H9 (cell line): ENCODE measurements at places on chromosomes 6 and 20.

DNA sequence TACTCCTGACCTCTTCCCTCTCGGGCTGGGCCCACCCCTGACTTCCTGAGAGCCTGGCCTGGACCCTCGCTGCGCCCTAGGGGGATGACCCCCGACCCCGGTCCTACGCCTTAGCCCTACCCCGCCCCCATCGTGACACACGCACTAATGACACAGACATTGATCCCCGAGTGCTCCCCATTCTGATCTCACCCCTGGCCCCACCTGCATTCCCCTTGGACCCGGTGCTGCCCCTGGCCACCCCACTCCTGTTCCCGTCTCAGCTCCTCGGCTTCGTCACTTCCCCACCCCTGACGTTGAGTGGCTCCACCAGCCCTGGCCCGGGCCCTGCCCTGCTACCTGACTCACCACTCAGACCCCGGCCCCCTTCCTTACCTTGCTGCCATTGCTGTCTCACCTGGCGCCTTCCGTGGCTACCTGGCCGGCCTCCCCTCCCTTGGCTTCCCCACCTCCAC lies 12.1 kb downstream of the RBCK1 start:
- DNase-seq = no peak

DNA sequence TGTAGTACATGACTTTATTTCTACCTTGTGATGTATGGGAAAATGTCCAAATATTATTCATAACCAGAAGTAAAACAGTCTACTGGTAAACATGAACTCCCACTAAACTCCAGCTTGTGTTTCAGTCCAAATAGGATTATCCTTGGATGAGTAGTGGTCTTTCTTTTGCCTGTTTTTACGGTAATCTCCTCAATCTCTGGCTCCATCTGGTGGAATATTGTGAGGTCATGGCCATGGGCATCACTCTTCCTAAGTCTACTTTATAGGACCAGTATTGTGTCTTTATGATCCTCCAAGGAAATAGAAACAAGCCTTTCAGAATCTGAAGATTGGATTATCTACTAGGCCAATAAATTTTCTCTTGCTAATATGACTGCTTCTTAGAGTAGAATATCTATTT lies 505.0 kb downstream of the BMP2 start:
- DNase-seq = no peak

GRCh38 chr6:69286331-69286730 lies 510.5 kb downstream of the LMBRD1 start:
- no peak for DNase-seq

DNA sequence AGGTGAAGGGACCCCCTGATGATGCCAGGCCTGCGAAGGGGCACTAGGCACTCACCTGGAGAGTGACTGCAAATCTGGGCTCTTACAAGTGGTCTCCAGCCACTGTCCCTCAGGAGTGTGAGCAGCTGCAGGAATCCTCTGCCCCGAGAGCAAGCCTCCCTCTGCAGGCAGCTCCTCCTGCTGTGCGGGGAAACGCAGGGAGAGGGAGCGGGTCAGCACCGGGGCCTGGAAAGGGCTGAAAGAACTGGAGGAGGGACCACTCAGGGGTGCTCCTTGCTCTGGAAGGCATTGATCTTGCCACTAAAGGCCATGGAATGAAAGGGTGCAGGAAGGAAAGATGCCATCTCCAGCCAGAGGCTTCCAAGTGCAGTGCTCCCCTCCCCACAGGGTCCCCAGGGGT lies 168.0 kb downstream of the CDH4 start:
- DNase-seq = no peak

DNA sequence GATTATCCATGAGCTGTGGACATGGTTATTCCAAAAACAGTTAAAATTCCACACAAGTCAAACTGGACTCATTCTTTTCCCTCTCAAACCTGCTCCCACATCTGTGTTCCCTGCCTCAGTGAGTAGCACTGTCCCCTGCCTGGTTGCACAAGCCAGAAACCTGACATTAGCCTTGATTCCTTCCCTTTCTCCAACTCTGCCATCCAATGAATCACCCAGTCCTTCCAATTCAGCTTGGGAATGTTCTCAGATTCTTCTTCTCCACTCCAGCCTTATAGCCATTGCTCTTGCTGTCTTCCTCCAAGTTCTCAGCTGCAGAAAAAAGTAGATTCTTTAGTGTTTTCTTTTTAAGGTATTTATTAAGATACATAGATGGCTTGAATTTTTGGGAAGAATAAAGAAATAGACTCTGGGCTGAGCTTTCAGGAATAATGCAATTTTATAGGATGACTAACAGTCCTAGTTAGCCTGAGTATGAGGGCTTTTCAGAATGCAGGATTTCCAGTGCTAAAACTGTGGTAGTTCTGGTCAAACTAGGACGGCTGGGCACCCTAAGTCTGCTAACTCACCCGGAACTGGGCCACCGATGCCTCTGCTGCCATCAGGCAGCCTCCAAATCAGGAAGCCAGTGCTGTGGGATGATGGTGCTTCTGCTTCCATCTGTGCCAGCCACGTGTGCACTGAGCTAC lies 18.2 kb upstream of the SASH1 start:
- DNase-seq = no peak

DNA sequence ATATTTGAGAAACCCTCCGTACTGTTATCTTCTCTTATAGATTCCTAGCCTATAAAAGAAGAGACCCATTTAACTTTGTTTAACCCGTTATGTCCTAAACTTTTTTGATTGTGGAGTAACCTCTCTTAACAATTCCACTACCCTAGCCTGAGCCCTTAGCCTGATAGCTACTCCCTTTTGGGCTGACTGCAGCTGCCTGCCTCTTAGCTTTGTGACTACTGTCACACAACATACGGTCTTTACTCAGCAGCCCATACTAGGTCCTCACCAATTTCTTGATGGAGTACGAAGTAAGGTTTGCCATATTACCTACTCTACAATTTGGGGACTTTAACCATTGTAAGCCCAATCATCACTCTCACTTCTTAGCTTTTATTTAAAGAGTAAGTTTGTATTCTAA lies 72.7 kb downstream of the QRSL1 start:
- no peak for DNase-seq

- no peak for DNase-seq
Measured at GRCh38 chr20:41413169-41413568, 46.6 kb upstream of the EMILIN3 start.

DNA sequence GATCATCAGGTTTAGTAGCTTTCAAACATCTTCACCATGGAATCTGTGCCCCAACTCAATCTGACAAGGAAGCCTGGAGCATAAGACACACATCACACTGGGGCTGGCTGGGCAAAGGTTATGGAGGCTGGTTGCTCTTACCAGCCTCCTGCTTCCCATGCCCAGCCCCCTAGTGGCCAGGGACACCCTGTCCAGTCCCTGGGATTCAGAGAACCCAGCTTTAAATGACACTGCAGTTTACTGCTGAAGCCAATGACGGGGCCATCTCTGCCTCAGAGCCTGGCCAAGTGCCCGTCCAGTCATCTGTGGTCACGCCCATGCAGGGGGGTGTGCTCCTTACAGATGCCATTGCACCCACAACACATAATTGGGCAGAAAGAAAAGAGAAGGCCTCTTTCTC lies 272.9 kb downstream of the SMOC2 start:
- no peak for DNase-seq

DNA sequence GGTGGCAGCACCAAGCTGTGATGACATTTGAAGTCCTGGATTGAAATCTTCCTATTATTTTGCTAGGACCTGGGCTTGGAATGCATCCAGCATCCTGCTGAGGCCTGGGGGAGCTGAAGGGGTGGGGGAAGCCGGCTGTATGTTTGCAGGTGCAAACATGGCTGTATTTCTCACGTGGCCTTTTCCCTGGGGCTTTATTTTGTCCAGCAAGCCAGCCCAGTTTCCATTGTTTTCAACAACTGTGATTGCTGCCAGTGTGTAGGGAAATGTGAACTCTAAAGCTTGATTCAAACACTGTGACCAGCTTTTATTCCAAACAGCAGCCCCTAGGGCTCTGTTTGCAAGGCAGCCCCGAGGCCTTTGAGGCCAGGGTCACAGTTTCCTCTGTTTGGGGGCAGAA lies 683.0 kb downstream of the DHX35 start:
- no peak for DNase-seq

DNA sequence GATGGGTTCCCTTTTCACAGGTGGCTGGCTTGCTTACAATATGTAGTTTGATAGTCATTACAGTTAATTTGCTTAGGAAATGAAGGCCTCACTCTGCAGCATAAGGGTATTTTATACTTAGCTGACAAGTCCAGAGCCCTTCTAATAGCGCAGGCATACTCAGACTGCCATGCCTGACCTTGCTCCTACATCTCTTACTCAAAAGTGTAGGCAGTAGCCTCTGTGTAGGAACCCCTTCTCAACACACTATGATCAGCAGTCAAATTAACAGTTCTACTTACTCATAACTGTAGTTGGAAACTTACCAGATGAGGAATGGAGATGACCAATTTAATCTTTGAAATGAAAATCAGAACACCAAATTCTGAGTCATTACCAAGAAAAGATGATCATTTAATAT lies 373.5 kb downstream of the TBC1D32 start:
- DNase-seq = no peak
